ENCODE measurements at places on chromosomes 13 and 19. TPM values are rescaled to one million over a fixed set of nuclear protein-coding genes. Genes with fewer than 3 reads are reported as not detected.

Gene ZNF497
- total RNA-seq: 12.3 TPM

DNA sequence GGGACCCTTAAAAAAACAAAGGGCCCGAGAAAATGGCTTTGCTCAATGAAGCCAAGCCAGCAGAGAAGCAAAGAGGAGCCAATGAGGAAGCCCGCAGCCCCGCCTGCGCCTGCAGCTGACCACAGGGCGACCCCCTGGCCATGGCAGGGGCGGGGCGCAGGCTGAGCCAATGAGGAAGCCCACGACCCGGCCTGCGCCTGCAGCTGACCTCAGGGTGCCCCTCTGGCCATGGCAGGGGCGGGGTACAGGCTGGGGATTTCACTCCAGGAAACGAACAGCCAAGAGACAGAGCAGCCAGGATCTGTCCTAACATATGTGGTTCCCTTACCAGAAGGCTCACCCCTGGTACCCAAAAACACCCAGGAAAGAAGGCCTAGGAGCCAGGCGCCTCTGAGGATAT lies 101.4 kb downstream of the STK24 start:
- DNase-seq: peak; percentile 53

DNA sequence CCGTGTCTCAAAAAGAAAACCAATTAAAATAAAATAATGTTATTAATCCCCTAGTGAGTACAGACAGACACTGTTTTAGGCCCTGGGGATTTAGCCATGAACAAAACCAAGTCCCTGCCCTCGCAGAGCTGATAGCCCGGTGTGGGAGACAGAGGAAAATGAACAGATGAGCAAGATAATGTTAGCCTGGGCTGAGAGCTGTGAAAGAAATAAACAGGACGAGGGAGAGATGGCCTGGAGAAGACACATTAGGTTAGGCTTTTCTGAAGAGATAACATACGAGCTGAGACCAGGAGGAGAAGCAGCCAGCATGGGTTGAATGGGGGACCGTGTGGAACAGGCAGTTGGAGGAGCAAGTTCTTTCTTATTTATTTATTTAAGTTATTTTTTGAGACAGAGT lies 9.0 kb downstream of the RELB start:
- no peak for DNase-seq

Gene IGFL3
- not detected for total RNA-seq

- DNase-seq: no peak
Observed at GRCh38 chr13:41122838-41123237, 9.8 kb downstream of the KBTBD6 start.

GRCh38 chr19:20325151-20325550 lies 158.1 kb downstream of the ZNF486 start:
- DNase-seq: no peak

- DNase-seq: no peak
Observed at GRCh38 chr19:50551034-50551714, 17.1 kb downstream of the LRRC4B start.

GRCh38 chr19:6970021-6970420 lies 51.2 kb downstream of the MBD3L2B start:
- DNase-seq: no peak

Gene HOMER3
- 8.5 TPM for total RNA-seq

Gene OVOL3
- total RNA-seq: not detected

Gene ZNF91
- total RNA-seq: 139 TPM

Data from stomach (tissue), 19 donors.